Right hindlimb (tissue), 1 donor: ENCODE measurements at places on chromosomes 12 and 14.
A peak's percentile ranks its signal among the peaks of the same experiment; 100 is the strongest.

DNA sequence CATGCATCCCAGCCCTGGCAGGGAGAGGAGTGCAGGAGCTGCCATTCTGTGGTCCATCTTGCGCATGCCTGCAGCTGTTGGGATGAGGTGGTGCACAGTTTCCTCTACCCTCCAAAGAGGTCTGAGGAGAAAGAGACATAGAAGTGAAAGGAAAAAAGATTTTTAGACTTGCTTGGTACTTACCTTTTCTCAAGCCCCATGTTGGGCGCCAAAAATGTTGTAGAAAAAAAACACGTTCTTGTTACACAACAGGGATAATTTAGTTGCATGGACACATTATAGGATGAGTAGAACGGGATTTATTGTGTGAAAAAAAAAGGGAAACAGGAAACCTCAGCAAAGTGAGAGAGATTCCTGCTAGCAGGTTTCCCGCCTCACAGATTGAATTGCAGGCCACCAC, 244.4 kb upstream of the GARIN2 start:
- DNase-seq, result no peak

DNA sequence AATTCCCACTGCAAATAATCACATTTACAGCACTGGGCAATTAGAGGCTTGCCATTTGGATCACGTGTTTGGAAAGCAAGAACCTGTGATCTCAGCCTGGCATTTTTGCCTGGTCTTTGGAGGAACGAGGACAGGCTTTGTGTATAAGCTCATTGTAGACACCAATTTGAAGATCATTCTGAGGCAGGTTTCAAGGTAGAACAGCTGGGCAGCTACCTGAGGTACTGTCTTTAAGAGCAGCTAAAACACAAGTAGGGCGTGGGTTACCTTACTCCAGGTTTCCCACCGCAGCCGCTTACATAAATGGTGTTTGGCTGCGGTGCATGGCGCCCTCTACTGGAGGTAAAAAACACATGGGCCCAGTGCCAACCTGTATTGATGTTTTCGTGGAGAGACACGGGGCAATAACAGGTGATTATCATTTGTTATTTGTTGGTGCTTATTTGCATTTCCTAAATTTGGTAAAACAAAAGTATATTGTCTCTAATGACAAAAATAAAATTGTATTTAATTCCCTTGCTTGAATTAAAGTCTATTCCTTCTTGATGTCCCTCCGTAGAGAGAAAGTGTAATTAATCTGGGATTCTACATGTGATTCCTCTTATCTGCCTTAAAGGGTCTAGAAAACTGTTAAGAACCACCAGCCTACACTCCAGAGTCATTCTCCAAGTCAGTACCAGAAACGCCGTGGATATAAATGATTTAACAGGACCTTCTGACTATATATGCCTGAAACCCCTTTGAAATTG, 69.7 kb downstream of the SVOP start:
- DNase-seq, result peak; percentile 73

GRCh38 chr14:22333422-22334274, 255.4 kb downstream of the DAD1 start:
- no peak for DNase-seq

DNA sequence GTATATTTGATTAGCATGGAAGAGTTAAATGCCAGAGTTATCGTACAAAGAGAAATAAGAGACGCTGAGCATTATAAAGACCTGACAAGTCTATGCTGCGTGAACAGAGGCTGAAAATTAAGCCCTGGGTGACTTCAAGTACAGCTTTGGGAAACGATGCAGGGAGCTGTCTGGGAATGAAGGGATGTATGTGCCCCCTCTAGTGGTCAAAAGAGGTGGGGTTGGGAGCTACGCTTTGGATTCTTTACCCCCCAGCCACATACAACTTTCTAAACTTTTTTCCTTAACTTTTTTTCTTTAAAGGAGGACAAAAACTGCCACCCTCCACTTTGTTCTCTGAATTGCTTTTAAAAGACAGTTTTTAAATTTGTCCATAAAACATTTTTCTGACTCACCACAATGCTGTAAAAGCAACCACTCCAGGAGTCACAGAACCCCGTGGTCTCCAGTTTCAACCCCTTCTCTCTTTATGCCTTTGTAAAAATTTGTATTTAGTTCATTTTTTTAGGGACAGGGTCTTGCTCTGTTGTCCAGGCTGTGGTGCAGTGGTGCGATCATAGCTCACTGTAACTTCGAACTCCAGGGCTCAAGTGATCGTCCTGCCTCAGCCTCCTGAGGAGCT, 59.4 kb downstream of the ZNF664 start:
- peak; percentile 64 for DNase-seq

DNA sequence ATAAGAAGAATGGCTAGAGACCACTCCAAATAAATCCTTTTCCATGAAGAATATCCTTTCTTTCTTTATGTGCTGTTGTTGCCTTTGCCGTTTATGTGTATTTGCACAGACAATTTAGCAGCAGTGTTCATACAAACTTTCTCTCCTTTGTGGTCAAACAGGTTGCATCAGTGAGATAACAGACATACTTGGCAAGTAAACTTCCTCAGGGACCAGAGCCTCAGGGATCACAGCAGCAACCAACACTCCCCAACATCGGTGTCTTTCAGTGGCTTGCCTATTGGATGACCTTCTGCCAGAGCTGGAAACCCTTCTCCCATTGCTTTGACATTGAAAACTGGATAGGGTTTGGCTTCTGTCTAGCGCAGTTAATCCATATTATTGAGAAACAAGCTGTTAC, 252.2 kb downstream of the BTG1 start:
- no peak for DNase-seq

DNA sequence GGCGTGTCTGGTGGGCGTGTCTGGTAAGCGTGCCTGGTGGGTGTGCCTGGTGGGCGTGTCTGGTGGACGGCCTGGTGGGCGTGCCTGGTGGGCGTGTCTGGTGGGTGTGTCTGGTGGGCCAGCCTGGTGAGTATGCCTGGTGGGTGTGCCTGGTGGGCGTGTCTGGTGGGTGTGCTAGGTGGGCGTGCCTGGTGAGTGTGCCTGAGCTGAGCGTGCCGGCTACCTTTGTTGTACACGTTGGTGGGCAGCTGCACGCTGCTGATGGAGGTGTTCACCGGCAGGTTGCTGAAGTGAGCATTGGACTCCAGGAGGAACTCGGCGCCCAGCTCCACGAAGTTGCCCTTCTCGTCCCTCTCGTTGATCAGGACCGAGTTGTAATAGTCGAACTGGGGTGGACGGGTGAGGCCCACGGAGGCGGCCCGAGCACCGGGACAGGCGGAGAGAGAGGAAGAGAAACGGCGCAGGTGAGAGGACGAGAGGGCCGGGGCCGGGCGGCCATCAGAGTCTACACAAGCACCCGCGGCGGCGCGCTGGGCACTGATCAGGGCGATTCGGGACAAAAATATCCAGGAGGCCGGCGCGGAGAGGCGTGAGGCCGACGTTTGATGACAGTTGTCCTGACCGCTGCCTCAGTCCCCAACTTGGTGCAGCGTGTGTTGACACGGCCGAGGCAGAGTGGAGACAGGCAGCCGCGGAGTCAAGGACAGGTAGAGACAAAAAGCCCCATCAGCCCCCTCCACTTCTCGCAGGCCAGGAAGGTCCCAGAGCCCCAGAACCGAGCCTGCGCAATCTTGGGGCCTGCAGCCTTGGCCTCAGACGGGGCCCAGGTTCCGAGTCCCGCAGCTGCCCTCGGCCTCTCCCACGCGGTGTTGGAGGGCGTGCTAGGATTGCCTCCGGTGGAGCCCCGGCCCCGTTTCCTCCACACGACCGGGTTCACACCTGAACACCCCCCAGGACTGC, 10.5 kb downstream of the CACNA2D4 start:
- DNase-seq, result peak; percentile 27

DNA sequence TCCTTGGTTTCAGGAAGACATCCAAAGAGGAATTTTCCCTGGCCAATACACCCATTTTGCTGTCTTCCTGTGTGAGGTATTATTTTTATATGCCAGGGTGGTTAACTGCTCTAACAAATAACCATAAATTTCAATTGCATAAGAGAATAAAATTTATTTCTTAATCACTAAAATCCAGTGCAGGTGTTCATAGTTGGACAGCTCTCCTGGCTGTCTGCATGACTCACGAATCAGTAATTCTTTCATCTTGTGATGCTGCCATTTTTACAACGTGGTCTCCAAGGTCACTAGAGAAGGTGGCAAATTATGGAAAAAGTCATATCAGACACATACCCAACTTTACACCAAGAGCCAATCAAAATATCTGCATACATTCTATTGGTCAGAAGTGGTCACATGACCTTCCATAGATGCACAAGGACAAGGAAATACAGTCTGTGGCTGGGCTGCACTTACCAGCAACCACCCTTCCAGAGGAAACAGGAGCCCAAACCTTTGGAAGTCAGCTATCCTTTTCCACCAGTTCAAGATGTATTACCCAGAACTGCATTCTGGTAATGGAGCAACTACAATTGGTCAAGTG, 193.5 kb upstream of the PLEKHG7 start:
- DNase-seq, result no peak

GRCh38 chr14:64645220-64645892, 58.9 kb upstream of the PLEKHG3 start:
- peak; percentile 73 for DNase-seq

DNA sequence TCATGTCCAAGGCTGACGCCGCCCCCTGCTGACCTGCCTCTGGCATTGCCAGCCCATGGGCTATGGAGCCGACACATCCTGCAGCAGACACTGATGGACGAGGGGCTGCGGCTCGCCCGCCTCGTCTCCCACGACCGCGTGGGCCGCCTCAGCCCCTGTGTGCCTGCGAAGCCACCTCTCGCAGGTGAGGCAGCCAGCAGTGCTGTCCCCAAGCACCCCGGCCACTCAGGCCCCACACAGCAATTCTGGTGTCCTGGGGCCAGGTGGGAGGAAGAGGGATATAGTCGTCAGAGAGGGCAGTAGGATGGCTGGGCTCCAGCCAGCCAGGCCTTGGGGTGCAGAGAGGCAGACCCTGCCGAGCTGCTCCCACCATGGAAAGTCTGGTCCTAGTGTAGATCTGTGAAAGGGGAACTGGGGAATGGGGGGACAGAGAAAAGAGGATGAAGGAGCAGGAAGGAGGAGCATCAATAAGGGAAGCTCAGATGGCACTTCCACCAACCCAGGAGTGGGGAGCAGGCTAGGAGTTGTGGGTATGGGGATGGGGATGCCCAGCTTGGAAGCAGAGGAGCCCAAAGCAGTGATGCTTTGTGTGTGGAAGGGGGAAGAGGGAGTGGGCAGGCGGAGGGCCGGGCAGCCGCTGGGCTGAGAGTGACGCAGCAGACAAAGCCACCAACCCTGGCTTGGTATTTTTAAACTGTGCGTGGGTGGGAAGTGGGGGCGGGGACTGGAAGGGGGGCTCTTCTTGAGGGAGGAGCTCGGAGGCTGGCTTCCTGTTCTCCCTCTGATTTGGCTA, 4.7 kb downstream of the NAB2 start:
- DNase-seq, result peak; percentile 88

DNA sequence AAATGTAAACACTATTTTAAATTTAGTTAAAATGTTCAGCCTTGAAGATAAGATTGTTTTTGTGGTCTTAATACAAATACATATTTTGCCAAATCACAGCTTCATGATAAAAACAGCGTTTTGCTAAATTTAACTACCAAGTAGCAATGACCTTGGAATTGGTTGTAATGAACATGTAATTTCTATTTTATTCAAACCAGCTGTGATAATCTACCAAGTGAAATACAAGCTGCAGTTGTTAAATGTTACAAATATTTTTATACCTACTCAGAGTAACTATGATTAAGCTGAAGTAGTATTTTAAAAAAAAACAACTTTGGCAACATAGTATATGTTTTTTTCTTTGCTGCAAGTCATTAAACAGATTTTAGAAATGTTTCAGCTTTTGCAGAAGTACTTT, 96.2 kb downstream of the CPSF2 start:
- no peak for DNase-seq

DNA sequence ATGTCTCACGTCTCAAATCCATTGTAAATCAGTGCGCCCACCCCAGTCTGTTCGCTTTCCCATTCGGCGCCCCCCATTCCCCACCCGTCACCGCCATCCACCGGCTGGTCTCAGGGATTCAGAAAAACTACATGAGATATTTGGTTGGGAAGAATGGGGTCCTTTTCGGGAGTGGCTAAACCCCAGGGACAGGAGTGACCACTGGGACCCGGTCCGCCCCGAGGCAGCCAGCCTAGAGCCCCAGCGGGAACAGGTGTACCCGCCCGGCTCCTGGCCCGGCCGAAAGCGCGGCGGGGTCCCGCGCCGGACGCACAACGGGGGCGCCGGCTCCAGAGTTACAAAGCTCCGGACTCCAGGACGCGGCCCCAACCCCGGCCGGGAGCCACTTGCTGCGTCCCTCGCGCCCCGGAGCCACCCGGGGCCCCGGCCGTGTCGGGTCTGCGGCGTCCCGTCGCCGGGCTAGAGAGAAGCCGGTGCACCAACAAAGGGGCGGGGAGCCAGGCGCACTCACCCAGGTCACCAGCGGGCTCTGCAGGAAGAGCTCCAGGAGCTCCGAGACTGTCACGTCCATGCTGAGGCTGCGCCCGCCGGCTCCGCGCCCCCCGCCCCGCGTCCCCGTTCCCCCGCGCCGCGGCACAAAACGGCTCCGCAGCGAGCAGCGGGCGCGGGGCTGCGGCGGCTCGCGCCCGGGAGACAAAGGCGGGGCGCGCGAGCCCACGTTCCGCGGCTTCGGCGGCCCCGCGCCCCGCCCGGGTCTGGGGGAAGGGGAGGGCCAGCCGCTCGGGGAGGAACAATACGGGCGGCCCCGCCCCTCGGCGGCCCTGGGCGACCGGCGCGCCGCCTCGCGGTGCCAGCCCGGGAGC, at the start of gene CCDC88C:
Gene CCDC88C, minus strand, starts transcription at position 701 of the 863 bp plus-strand sequence. Its CDS starts 130 bp downstream, at position 571.
- peak; percentile 70 for DNase-seq

DNA sequence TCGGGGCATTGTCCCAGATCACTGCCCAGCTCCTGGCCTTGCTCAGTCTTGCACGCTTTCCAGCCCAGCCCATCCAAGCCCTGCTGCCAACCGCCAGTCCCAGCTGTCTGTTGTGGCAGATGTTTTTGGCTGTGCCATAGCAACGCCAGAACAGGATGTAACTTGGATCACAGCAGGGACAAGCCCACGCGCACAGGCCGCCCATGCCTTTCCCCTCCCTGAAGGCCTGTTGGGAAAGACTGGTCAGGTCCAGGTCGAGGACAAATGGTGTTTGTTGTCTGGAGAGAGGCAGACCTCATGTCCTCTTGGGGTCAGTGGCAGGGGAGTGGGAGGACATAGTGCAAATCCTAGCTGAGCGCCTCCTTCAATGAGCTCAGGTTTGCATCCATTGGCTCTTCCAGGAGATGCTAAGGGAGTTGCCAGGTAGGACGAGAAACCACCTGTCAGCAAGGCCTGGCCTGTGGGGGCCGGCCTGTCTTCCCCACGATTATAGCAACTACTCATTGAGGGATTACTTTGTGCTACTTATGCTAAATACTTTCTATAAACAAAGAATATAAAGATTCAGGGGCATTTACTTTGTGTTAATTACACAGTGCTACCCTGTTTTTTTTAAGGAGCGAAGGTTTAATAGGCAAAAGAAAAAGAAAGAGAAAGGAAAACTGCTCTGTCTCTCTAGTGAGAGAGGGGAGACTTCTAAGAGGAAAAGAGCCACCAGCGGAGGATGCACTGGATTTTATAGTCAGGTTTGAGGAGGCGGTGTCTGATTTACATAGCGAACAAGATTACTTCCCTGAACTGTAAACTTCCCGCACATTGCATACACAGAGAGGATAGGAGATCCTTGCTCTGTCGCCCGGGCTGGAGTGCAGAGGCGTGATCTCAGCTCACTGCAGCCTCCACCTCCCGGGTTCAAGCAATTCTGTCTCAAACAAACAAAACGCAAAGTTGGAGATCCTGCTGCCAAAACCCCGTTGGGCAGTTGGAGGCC, 42.8 kb upstream of the CORO1C start:
- DNase-seq, result peak; percentile 93

- DNase-seq, result peak; percentile 23
Measured at GRCh38 chr14:54446161-54446693, 5.1 kb upstream of the CNIH1 start.

- DNase-seq, result no peak
Measured at GRCh38 chr12:12835378-12836146, 22.4 kb downstream of the DDX47 start.

GRCh38 chr12:15629108-15629507, 160.1 kb downstream of the EPS8 start:
- peak; percentile 66 for DNase-seq
